ENCODE measurements at places on chromosomes 7 and 10.

DNA sequence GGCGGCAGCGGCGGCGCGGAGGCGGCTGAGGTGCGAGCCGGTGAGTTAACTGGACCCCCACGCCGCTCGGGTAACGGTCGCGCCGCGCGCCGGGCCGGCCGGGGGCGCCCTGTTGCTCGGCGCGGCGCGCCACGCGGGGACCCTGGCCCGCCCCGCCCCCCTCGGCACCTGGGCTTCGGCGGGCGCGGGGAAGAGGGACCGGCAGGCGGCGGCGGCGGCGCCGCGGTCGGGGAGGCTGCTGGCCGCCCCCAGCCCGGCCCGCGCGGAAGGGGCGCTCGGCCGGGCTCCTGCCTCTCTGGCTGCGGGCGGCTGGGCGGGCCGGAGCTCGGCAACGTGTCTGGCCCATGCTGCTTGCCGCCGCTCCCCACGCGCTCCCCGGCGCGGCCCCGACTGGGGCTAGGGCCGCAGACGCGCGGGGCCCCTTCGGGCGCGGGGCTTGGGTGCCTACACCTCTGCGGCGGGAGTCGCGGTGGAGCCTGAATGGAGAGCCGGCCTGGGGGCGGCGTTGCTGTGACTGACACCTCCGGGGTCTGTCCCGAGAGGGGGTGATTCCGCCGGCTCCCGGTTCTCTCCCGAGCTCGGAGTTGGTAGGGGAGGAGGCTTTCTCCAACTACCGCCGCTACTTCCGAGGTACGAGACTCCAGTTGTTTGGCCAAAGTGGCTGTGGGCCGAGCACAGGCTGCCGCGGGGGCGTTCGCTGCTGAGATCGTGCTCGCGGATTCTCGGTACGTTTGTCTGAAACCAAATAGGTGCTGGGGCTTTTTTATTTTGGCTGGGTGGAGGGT, 494 bp downstream of the PALS2 start:
- peak; percentile 55 for DNase-seq

DNA sequence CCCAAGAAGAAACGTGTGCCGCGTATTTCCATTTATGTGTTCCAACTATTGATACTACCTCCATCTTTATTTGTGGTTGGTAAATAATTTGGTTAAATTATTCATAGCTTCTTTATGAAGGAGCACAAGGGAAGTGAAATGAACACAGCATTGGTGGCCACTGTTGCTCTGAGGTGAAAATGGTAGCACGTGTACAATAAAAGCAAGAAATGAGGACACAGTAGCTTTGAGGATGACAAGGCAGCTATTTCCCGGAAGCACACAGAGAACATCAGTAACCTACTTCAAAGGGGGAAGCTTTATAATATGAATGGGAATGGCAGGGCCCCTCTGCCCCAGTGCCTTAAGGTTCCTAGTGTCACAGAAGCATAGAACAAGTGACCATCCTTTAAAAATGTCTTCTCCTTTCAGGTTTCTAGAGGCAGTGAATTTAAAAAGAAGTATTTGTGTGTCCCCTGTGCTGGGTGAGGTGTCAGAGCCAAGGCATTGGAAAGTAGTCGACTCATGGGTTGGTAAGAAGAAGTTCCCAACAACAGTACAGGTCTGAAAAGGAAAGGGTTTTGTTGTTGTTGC, 78.8 kb downstream of the SGMS1 start:
- no peak for DNase-seq

GRCh38 chr10:17588420-17588819, 28.8 kb downstream of the HACD1 start:
- no peak for DNase-seq

GRCh38 chr7:85554236-85555178, 367.7 kb upstream of the SEMA3D start:
- DNase-seq = peak; percentile 59

DNA sequence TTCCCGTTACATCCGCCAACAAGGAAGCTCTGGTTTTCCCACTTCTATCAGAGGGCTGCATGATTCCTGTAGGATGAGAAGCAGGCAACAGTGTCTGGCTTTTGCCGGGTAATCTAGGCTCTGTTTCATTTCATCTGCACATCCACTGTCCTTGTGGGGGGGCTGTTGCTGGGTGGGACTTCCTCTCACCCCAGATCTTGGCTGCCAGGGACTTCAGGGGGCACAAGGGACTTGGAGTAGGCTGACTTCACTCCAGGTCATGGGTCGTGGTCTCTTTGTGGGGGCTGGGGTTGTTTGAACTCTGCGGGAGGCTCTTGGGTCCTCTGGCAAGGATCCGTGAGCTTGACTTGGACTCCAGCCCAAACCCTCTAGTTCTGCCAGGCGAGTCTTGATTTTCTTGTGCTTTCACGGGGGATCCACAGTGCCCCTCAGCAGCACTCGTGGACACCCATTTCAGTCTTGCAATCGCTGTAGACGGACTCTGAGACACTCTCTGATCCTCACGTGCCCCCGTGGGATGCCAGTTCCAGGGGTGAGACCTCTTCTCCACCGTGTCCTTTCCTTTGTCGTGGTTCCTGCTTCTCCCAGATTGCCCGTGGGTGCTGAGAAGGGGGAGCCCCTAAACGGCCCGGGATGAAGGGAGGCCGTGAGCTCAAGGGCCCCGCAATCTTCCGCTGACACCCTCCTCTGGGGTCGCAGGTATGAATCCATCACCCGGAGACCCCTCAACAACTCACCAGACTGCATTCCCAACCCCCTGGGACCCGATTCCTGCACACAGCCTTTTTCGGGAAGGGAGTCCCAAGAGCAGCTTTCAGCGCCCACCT, 21.4 kb upstream of the ZNF273 start:
- DNase-seq = no peak

DNA sequence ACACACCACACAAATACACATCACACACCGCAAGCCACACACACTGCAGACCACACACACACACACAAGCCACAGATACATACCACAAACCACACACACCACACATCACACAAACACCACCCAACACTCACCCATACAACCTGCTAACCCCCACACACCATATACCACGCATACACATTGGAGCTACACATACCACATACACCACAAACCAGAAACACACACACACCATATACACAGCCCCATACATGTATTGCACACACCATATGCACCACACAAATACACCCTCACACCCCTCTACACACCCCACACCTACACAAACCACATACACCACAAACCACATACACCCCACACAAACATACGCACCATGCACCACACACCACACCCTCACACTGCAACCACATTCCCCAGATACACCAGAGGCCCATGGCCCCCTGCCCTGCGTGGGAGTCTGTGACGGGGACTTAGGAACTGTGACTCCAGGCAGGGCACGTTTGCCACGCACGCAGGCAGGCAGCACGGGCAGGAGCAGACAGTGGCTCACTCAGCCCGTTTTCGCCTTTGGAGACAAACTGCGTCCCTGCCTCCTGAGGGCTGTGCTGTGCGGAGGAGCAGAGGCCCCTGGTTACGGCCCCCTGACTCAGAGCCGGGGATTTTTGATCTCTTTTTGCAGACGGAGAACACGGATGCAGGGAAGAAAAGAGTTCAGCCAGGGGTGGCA, 52.6 kb downstream of the TMEM209 start:
- DNase-seq = no peak

GRCh38 chr7:127486654-127487053, 94.1 kb upstream of the ZNF800 start:
- no peak for DNase-seq

- DNase-seq = no peak
These were observed 56.8 kb downstream of the TPST1 start for GRCh38 chr7:66261941-66262340.

- DNase-seq = no peak
These were observed 93.4 kb downstream of the POLL start for GRCh38 chr10:101494650-101495049.

GRCh38 chr10:125961743-125962142, 65.4 kb downstream of the FANK1 start:
- no peak for DNase-seq

DNA sequence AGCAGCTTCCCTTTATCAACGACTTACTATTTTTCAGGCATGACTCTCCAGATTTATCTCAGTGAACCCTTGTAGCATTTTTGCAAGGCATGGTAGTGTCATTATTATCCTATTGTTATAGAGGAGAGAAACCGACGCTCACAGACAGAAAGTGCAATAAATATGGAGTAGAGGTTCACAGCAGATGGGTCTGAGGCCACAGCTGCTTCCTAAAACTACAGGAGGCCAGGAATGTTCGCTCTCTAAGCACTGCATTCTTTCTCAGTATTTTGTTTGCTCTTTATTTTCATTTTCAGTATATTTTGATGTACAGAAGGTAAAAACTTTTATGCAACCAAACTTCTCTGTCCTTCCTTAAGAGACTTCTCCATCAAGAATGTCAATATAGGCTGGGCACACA, 4.5 kb upstream of the AEBP1 start:
- DNase-seq = no peak

GRCh38 chr10:9311702-9312499, 1257.4 kb downstream of the GATA3 start:
- no peak for DNase-seq

DNA sequence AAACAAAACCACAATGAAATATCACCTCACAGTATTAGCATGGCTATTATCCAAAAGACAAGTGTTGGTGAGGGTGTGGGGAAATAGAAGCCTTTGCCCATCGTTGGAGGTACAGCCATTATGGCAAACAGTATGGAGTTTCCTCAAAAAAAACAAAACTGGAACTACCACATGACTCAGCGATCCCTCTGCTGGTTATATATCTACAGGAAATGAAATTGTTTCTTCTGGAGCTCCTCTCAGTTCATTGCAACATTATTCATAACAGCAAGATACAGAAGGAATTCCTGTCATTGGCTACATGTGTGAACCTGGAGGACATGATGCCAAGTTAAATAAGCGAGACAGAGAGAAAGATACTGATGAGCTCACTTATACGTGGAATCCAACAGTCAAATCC, 2.4 kb upstream of the UBE3C start:
- peak; percentile 33 for DNase-seq

DNA sequence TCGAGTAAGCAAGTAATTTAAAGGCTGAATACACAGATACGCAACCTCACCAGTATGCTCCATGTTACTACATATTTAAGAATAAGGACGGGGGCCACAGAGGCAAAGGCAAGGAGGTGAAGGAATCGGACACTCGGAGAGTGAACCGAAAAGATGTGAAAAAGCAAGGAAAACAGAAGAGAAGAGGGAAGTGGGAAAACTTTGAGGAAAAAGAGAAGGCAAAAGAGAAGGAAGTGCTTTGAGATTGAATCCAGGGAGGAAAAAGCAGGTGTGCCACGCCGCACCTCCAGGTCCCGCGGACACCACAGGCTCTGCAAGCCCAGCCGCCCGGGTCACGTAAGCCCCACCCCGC, 367 bp upstream of the AVL9 start:
- no peak for DNase-seq

DNA sequence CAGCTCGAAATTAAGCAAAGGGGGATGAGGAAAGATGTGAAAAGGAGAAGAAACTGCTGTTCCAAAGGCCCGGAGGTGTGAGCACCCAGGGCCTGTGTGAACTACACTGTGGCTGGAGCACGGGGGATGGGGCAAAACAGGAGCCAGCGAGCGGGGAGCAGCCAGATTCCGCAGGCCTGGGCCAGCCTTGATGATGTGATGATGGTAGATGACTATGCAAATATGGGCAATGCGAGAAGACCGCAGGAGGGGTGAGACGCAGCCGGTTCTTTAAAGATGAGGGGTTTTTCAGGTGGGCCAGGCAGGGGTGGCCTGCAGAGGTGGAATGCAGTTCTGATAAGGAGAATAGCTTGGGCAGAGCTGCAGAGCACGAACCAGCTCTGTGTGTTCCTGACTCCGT, 61.5 kb downstream of the LANCL2 start:
- no peak for DNase-seq

DNA sequence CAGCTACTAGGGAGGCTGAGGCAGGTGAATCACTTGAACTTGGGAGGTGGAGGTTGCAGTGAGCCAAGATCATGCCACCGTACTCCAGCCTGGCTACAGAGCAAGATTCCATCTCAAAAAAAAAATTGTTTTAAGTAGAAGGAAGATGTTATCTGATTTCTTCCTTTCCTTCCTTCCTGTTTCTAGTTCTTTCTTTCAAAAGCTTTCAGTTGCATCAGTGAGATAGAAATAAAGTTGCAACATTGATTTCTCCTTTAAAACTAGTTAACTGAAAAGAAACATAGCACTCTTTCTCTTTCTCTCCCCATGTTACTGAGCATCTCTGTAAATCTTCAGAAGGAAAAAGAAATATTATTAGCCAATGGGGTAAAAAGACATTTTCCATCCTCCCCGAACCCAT, 37.5 kb downstream of the CNNM1 start:
- no peak for DNase-seq

- DNase-seq = no peak
These were observed 1.4 kb downstream of the CPXM2 start for GRCh38 chr10:123890226-123890625.

GRCh38 chr10:48814933-48815332, 124.7 kb downstream of the LRRC18 start:
- no peak for DNase-seq

DNA sequence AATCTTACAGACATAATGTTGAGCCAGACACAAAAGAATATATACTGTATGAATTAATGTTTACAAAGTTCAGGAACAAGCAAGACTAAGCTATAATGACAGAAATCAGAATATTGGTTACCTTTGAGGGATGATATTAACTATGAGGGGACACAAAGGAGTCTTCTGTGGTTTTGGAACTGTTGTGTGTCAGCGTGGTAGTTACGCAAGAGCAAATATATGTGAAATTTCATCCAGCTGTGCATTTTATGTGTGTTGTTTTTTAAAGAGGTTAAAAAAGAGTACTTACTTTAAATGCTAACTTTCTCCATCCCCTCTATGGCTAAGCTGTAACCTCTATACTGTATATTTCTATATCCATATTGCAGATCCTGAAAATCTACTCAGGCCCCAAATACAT, 14.9 kb downstream of the SLC25A28 start:
- no peak for DNase-seq

DNA sequence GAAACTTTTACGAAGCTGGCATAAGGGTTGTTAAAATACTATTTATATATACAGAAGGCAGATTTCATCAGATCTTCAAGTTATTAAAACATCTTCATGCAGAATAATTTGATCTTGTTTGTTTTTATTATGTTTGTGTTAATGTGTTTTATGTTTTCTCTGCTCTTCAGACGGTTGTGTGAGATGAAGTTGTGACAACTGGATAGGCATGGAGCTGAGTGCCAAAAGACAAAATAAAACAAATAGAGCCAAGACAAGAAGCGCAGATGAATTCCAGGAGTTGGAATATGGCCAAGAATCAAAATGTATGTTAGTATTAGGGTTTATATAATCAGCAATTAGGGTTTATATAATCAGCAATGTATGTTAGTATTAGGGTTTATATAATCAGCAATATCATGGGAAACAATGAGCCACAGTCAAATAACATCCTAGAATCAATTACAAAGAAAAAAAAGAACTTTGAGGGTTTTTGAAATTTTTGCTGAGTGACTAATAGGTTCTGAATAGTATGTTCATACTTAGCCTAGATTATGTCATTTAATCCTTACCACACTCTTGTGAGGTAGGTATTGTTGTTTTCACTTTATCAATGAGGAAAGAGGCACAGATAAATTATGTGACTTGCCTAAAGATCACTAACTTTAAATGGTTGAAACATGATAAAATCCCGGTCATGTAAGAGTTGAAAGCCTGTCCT, 488.0 kb upstream of the STEAP1 start:
- no peak for DNase-seq
